Uterus (tissue), 4 donors: ENCODE measurements at places on chromosomes 6 and 20. TPM values are rescaled to one million over a fixed set of nuclear protein-coding genes. Genes with fewer than 3 reads are reported as not detected.

GRCh38 chr6:167267921-167268401, 23.2 kb upstream of the UNC93A start:
- no peak for DNase-seq

DNA sequence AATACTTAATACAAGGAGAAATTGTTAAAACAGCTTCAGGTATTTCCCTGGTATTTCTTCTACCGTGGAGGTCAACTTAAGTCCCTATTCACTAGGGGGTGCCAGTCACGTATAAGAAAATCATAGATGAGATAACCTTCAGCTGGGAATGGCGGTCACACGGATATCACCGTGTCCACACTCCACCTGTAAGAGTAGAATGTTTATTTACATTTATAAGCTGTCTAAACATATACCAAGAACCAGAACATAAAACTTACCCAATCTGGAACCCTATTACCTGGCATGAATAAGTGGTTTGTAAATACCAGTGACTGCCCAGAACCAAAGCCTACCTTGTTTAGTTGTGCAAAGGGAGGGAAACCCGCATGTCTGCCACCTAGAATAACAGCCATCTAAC, 1.9 kb upstream of the ELOVL4 start:
- peak; percentile 33 for DNase-seq

GRCh38 chr6:145502416-145502815, 232.9 kb downstream of the EPM2A start:
- no peak for DNase-seq

The PRDM13 gene
- total RNA-seq, result not detected

The CASS4 gene
- 0.62 TPM for total RNA-seq

The SNPH gene
- total RNA-seq, result 14.0 TPM
